Kidney epithelial cell (primary cell): ENCODE measurements at places on chromosomes 2 and 18. TPM values are rescaled to one million over a fixed set of nuclear protein-coding genes. Genes with fewer than 3 reads are reported as not detected.

- no peak for DNase-seq
These were observed 294.4 kb upstream of the PIK3C3 start for GRCh38 chr18:41660654-41661053.

- no peak for DNase-seq
These were observed 118.9 kb downstream of the LCLAT1 start for GRCh38 chr2:30565851-30566358.

GRCh38 chr18:66196805-66197204, 407.1 kb downstream of the CDH19 start:
- DNase-seq = no peak

DNA sequence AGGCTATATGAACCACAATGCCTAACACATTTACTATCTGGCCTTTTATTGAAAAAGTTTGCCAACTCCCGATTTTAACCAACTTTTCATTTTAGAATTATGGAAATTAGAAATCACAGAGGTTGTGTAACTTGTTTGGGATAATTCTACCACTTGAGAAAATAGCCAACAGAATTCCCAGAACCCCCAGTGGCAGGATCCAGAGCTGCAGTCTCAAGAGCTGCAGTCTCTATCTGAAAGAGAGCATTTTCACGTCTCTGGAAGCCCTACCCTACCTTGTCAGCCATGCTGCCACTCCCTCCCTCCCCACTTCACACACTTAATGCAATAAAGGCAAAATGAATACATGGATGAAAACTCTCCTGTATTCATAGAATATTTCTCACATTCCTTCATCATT, 23.4 kb upstream of the TSPYL6 start:
- no peak for DNase-seq

- peak; percentile 71 for DNase-seq
These were observed 447.0 kb upstream of the ID2 start for GRCh38 chr2:8234757-8235374.

- DNase-seq = no peak
These were observed 49.0 kb downstream of the SERPINB7 start for GRCh38 chr18:63824220-63824525.

GRCh38 chr2:18209934-18210639, 331.6 kb downstream of the KCNS3 start:
- peak; percentile 69 for DNase-seq

The CPO gene
- not detected in 2 replicates for total RNA-seq

GRCh38 chr18:4878480-4878879, 318.6 kb downstream of the AKAIN1 start:
- no peak for DNase-seq

DNA sequence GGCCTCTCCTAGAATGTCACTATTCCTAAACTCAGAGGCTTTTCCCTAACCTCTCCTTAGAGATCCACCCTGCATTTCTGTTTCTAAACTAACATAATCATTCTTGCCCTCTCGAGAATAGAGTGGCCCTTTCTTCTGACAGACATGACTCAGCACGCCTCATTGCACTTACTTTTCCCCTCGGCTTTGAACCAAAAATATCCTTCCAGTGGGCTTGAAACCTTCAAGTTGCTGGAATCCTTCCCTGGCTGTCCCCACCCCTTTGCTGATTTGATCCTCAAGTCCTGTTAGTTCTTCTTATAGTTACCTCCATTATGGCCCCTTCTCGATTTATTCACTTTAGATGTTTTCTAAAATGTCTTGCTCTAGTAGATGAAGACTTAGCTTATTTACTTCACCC, 158.0 kb downstream of the LTBP1 start:
- DNase-seq = no peak

DNA sequence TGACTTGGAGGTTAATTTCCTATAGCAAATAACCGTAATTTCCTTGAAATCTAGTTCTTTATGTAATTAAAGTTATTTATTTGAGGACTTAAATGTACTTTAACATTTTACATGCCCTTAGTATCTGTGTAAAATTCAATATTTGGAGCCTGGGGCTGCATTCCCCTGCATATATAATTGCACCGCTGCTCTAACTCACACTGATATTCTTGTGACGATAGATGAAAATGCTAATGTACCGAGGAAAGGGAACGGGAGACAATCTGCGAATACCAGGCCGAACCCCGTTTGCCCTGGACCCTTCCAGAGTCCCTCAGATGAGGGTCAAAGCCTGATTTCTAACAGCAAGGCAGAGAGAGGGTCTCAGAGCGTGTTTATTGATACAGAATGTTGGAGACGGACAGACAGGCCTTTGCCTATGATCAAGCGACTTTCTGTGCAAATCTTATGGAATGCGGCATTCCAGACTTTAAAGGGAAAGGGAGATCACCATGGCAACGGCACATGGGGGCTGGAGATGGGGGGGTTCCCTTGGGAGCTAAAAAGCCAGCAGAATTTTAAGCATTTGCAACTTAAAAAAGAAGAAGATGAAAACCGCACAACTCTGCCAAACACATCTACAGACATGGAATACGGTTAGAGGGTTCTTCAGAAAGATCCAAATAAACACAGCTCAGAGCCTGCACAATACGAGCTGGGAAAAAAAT, 57.6 kb upstream of the TWIST2 start:
- DNase-seq = no peak

DNA sequence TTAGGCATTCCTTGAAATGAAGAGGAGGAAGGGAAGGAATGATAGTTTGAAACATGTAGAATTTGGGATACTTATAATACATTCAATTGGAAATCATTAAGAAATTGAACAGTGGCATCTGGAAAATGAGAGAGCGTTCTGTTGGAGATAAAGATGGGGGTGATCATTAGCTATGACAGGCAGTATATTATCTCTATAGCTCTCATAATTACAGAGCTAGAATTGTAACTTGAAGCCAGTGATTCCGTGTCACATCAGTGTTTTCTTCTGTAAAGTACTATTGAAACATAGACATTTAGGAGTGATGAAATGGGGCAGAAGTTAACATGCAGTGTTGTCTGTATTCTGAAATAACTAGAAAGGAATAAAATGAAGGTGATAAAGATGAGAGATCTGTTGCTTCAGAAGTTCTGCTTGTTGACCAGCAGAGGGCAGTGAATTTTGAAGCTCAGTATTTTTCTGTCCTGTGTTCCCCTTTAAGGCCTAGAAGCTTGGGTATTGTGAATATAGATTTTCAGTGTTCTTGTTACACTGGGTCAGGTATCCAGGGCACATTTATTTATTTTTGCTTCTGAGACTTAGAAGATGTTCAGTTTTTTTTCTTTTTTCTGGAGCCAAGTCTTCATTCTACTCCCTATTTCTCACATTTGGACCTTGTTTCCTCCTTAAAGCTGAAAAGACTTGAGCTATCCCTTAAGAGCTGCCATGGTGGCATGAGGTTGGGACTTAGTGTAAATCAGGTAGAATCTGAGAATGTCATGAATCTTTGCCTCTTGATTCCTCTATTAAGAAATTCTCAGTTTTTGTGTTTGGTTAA, 157.4 kb downstream of the TAF4B start:
- DNase-seq = no peak

DNA sequence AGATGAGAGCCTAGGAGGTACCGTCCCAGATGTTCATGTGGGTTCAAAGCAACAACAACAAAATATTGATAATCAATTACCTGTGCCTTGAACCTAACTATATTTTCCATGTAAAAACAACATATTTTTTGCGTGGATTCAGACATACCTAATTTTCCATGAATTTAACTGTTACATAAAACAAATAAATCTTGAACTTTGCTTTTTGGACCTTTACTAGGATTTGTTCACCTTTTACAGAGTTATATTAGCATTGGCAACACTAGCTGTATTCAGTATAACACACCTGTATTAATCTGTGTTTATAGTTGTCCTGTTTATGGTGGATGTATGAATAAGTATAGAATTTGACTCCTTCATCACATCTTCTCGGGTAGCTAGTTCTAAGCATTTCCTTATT, 115.8 kb upstream of the STON1 start:
- DNase-seq = no peak

The ACVR2A gene
- 10.5 and 10.7 TPM in 2 replicates for total RNA-seq

The DNAH6 gene
- 0.27 and 0.63 TPM in 2 replicates for total RNA-seq

GRCh38 chr2:187500585-187501359, 52.7 kb upstream of the CALCRL start:
- no peak for DNase-seq

- no peak for DNase-seq
These were observed 40.6 kb upstream of the TWSG1 start for GRCh38 chr18:9293948-9294347.

DNA sequence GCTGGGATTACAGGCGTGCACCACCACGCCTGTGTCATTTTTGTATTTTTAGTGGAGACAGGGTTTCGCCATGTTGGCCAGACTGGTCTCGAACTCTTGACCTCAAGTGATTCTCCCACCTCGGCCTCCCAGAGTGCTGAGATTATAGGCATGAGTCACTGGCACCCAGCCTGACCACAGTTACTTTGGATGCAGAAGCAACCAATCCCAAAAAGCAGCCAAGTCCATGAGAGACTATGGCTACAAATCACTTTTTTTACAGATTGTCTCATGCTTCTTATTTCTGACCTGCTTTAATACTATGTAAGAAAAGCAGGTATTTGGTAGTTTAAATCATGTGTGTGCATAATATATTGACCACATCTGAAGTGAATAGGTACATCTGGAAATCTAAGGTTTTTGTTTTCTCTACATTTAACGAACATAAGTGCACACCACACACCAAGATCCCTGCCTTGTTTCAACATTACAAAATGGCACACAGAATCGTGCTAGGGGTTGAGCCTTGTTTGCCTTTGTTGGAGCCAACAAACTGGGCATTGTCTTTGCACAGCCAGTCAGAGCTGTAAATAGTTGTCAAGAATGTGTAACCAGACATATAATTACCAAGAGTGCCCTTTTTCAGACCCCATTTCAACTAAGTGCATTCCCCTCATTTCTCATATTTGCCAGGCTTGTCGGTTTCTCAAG, 18.3 kb upstream of the MAP4K4 start:
- DNase-seq = no peak

- no peak for DNase-seq
These were observed 86.5 kb downstream of the STK39 start for GRCh38 chr2:168160897-168161296.

DNA sequence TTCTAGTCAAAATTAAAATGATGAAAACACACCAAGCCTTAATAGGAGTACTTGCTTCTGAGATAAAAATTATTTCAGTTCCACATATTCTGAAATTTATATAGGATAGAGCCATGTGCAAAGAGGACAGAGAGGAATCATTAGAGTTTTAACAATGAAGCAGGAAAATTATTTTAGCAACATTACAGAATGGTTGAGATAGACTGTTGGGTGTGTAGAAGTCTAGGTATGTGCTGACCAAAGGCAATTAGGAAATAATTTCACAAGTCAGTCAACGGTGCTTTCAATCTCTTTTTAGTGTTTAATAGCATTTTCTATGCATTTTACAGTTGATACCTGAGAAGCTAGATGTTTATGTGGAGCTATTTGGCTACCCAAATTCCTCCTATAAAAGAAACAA, 25.2 kb downstream of the SOS1 start:
- no peak for DNase-seq

- DNase-seq = no peak
These were observed 316.5 kb downstream of the SOX11 start for GRCh38 chr2:6008726-6009125.

- DNase-seq = no peak
These were observed 88.2 kb upstream of the RAPGEF4 start for GRCh38 chr2:172647439-172647838.

DNA sequence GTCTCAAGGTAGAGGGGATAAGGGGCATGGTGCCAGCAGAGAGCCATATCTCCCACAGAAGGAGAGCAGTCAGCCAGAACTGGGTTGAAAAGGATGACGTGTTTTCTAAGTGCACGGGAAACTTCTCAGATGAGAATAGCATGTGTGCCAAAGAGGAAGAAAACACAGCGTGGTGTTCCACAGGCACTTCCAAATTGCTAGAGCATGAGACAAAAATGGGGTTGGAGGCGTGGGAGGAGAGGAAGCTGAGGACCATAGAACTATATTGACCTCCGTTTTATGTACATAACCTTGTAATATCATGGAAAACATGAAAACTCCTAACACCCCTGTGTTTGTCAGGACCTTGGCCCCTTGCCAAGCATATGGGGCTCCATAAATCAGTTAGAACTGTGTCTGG, 682.7 kb upstream of the RAB6C start:
- DNase-seq = no peak

- no peak for DNase-seq
These were observed 13.7 kb downstream of the NCKAP1 start for GRCh38 chr2:183024339-183025095.

The MALL gene
- total RNA-seq = 6.1 and 7.5 TPM in 2 replicates

The EPB41L3 gene
- total RNA-seq = 37.4 and 43.0 TPM in 2 replicates

The UGT1A6 gene
- 0.13 and 0.27 TPM in 2 replicates for total RNA-seq

GRCh38 chr2:162253435-162253834, 10.2 kb upstream of the FAP start:
- DNase-seq = no peak

The CCDC142 gene
- total RNA-seq = 4.4 and 9.5 TPM in 2 replicates

GRCh38 chr2:178419123-178419522, 31.9 kb downstream of the PRKRA start:
- DNase-seq = no peak

- no peak for DNase-seq
These were observed 39.2 kb upstream of the GALNT1 start for GRCh38 chr18:35542356-35542755.

- no peak for DNase-seq
These were observed 51.4 kb downstream of the TRAPPC8 start for GRCh38 chr18:31891566-31891965.

- DNase-seq = no peak
These were observed 767.0 kb downstream of the SLC4A3 start for GRCh38 chr2:220394433-220394832.

DNA sequence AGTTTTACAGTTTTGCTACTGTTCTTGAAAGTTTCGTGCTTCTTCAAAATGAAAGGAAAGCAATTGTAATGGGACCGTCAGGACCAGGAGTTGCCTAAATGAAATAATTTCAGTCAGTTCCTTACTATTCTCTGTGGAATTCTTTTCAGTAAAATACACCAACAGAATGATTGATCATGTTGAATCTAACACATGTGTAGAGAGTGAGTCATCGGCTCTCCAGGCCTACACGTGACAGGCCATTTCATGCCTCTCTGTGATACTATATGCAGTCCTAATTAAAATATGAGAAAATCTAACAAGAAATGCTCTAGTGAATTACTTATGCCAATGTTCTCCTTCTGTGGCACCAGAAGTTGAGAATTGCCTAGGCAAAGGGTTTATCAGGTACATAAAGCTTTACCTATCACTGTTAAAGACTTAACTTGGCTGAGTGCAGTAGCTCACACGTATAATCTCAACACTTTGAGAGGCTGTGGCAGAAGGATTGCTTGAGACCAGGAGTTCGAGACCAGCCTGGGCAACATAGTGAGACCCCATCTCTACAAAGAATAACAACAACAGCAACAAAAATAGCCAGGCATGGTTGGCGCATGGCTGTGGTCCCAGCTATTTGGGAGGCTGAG, 199.4 kb downstream of the LRRTM1 start:
- DNase-seq = no peak

The CELF4 gene
- 0.34 TPM in 1 of 2 replicates, not detected in the other for total RNA-seq

- DNase-seq = no peak
These were observed 93.8 kb downstream of the ITGB1BP1 start for GRCh38 chr2:9329497-9329896.

GRCh38 chr2:233426619-233427342, 72.5 kb downstream of the DGKD start:
- peak; percentile 54 for DNase-seq

The PLGLB2 gene
- total RNA-seq = 0.17 and 1.2 TPM in 2 replicates

- peak; percentile 2 for DNase-seq
These were observed 86.3 kb downstream of the SEMA4F start for GRCh38 chr2:74740395-74740740.

The SNRNP27 gene
- 69.4 and 84.1 TPM in 2 replicates for total RNA-seq
